ENCODE measurements at places on chromosomes 7 and 10. TPM values are rescaled to one million over a fixed set of nuclear protein-coding genes. Genes with fewer than 3 reads are reported as not detected.

Gene AKR1C4
- total RNA-seq = 292 TPM

Gene CNPY1
- total RNA-seq = not detected

Gene SFRP5
- total RNA-seq = 6.4 TPM

Gene DPP6
- not detected for total RNA-seq

Gene BBIP1
- 11.1 TPM for total RNA-seq

Gene BCCIP
- total RNA-seq = 25.3 TPM

Gene LBX1
- total RNA-seq = not detected

Gene PILRA
- 1.4 TPM for total RNA-seq

DNA sequence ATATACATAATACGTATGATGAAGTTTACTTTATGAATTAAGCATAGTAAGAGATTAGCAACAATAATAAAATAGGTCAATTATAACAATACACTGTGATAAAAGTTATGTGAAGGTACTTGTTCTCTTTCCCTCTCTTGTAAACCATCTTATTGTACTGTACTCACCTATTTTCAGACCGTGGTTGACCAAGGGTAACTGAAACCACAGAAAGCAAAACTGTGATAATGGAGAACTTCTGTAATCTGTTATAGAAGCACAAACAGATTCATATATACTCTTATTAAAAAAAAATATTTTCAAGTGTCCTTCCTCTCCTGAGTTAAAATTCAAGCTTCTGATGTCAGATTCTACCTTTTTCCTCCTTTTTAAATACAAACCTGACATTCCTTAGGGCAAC lies 1247.8 kb upstream of the SORCS1 start:
- no peak for DNase-seq

GRCh38 chr7:133945497-133945896 lies 181.6 kb upstream of the LRGUK start:
- DNase-seq = no peak

DNA sequence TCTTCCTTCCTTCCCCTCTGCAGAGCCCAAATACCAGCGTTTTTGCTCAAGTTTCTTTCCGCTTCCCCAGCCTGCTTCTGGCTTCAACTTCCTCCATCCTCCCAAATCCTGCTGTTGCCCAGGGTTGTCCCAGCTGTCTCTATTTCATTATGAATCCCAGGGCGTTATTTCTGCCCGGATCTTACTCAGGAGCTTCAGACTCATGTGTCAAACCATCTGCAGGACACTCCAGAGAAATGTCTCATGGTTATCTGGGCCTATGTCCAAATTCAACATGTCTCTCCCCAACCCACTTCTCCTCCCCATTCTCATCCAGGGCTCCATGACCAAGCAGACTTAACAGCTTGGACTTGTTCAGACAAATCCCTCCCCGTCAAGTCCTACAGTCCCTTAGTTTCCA lies 15.6 kb downstream of the ARHGAP22 start:
- no peak for DNase-seq

GRCh38 chr7:115356139-115356746 lies 434.3 kb downstream of the MDFIC start:
- DNase-seq = no peak

GRCh38 chr10:133230387-133231195 lies 574 bp downstream of the UTF1 start:
- DNase-seq = no peak

DNA sequence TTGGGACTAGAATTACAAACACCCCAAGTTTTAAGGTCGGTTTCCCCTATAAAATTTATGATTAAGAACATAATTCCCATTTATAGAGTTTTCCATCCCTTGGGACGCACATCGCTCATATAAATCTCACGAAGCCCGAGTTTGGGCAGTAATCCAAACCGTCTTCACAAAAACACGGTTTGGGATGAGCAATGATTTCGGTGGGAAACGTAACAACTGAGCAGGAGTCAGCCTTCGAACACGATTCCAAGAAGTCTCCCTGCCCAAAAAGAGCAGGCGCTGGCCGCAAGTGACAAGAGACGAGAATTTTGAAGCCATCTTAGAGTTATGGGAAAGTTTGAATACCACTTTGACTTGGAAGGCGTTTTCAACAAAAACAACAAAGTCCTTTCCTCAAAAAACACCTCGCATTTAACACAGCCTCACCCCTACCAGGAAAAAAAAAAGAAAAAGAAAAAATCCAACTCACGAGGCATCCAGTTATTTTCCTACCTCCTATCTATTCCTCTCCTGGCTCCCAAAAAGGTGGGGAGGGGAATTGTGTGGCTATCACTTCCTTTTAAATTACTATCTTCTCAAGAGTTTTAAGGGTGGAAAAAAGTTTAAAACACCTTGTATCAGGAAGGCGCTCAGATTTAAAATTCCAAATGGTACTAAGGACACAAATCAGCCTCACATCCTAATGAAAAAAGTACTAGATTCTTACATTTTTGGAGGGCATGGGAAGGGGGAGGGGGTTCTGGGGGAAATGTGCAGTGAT lies 1.6 kb downstream of the SEPHS1 start:
- no peak for DNase-seq

DNA sequence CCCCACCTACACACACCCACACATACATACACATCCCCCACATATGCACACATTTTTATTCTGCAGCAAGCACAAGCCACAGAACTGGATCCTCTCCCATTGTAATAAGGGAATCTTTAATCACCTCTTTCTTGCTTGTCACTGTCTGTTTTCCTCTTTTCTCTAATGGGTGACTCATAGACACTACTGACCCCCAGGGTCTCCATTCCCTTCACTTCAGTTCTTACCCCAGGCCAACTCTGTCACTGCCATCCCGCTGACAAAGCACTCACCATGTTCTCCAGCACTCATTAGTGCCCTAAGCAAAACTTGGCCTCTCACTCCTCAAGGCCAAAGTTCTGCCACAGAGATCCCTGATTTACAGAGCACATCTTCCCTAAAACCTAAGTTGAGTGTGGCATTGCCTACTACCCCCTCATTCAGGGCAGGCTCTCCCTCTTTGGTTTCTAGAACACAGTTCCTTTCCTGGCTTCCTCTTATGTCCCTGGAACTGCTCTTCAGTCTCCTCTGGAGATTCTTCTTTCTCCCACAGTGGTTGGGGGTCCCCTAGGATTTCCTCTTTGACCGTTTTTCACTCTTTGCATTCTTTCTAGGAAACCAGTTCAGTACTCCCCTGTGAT lies 39.6 kb upstream of the INHBA start:
- DNase-seq = no peak

DNA sequence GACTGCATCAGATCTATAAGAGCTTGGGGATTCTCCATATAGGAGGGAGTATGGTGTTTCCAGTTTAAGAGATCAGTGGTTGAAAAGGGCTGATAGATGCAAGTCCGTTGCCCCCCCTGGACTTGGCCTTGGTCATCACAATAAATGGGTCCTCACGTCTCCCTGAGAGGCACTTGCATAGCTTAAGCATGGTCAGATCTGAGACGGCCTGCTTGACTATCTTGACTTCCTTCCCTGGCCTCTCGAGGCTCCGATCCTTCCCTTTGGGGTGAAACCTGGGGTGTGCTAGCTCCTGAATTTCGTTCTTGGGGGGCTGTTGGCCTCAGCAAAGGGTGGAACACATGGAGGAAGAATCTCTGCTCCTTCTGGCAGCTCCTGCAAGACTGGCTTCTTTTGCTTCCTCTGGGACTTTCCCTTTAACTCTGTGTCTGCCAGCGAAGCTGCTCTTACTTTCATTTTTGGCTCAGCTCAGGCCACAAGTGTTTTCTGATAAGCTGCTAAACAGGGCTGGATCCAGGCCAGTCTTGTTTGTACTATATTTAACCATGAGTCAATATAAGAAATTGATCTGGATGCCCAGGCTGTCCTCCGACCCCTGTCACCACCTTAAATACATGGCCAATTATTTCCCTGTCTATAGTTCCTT lies 11.2 kb upstream of the ZNF485 start:
- DNase-seq = no peak

Measured in left lobe of liver (tissue), 2 donors.